ENCODE measurements at places on chromosomes 2 and 18.

- DNase-seq = no peak
Measured at GRCh38 chr2:114119862-114120261, 230.0 kb downstream of the ACTR3 start.

DNA sequence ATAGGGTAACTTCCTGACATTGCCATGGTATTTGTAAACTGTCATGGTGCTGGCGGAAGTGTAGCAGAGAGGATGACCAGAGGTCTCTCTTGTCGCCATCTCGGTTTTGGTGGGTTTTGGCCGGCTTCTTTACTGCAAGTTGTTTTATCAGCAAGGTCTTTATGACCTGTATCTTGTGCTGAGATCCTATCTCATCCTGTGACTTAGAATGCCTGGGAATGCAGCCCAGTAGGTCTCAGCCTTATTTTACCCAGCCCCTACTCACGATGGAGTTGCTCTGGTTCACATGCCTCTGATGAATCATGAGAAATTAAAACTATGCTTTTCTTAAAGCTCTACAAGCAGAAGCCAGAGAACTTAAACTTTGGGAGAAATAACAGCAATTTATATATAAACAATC lies 12.7 kb upstream of the NFU1 start:
- no peak for DNase-seq

GRCh38 chr18:43277164-43277600 lies at the start of gene SYT4:
SYT4 (minus strand) TSS chr18:43277490; CDS start chr18:43277281, 209 bp downstream.
- DNase-seq = peak; percentile 84

- DNase-seq = no peak
Measured at GRCh38 chr2:172046080-172046678, 39.1 kb upstream of the DLX1 start.

DNA sequence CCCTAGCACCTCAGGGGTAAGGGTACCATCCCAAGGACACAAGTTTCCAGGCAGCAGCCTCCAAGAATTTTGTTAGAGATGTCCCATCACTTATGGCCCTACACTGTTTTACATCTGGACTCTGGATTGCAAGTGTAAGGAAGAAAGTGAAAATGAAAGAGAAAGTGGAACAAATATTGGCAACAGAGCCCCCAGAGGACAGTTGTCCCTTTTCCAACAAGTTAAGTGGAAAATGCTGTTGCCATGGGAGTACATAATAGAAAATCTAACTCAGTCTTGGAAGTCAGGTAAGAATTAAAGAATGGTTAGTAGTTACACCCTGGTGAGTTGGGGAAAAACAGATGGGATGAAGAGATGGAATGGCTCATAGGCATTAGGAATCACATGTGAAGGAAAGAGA lies 50.6 kb downstream of the TTC21B start:
- DNase-seq = no peak

- DNase-seq = no peak
Measured at GRCh38 chr2:112661656-112662305, 16.0 kb downstream of the SLC20A1 start.

- DNase-seq = no peak
Measured at GRCh38 chr2:68100189-68100588, 37.4 kb upstream of the C1D start.

DNA sequence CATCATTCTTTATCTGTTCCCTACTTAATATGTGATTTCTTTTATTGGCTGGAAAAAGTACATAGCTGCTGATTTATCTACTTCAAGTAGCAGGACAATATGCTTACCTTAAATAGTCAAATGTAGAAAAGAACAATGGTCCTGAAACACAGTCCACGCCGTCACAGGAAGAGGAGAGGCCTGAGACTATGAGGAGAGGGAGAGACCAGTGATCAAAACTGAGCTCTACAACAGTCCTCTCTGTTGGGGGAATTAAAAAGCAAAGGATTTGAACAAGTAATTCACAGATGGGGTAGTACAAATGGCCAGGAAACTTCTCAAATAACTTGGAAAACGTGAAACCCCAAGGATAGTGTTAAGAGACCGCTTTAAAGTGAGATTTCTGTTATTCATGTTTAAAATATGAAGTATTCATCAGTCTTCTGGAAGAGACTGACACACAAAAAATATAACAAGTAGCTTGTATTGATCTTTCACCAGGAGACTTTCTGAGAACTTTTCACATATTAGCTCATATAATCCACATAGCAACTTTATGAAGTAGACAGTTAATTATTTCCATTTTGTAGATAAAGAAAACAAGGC lies 20.2 kb downstream of the SCYGR8 start:
- DNase-seq = no peak

- no peak for DNase-seq
Measured at GRCh38 chr18:62196980-62197379, 9.9 kb downstream of the RELCH start.

- DNase-seq = peak; percentile 62
Measured at GRCh38 chr2:19357402-19358241, 801 bp downstream of the OSR1 start.

DNA sequence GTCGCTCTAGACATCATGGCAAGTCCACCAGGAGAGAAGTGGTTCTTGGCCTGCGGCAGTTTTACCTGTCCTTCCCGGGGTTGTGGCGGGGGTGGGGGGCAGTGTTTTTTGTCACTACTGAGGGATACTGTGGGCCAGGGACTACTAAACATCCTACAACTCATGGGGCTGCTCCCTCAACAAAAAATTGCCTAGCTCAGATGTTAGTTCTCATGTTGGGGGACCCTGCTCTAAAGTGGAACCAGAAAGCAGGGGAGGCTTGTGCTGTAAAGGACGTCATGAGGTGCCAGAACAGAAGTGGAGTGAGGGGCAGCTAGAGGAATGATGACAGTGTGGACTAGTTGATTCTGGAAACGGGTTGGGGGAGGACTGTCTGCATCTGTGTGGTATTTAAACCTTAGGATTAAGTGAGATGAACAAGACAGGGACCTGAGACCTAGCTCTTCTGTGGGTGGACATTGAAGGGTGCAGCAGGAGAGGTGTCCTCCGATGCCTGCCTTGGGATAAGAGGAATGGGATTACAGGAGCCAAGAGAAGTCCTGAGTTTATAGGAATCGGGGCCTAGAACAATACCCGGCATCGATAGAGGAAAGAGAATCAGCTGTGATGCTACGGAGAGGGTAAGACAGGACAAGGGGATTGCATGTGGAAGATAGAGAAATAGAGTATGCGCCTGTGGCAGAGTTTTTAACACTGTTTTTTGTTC lies 2.7 kb downstream of the RPL31 start:
- no peak for DNase-seq

GRCh38 chr2:226213717-226214116 lies 585.9 kb downstream of the IRS1 start:
- DNase-seq = no peak

DNA sequence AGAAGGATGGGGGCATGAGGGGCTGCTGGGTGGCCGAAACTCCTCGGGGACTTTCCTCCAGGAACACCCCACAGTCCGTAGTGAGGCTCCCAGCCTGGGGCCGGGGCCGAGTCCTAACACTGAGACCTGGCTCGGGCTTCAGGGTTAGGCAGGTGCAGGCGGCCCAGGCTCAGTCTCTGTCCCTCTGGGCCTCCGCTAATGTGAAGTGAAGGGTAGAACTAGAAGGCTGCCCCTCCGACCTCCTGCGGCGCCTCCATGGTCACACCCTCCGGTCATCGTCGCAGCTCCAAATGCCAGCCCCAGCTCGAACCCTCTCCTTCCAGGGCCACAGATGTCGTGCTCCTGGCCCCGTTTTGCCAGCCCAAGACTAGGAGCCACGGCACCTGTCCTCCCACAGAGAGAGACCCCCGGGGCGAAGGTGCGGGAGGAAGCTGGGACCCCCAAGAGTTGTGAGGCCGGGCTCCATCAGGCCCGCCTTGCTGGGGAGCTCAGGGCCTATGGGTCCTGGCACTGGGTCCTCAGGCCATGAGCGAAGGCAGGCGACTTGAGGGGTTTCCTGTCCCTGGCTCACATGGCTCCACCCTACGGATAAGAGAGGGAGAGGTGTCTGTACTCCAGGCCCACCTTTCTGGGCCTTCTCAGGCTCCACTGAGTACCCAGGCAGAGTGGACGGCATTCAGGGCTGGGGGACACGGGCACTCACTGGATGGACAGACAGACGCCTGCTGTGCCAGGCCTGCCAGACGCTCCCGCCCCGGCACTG lies 797 bp downstream of the ANO7 start:
- DNase-seq = no peak

DNA sequence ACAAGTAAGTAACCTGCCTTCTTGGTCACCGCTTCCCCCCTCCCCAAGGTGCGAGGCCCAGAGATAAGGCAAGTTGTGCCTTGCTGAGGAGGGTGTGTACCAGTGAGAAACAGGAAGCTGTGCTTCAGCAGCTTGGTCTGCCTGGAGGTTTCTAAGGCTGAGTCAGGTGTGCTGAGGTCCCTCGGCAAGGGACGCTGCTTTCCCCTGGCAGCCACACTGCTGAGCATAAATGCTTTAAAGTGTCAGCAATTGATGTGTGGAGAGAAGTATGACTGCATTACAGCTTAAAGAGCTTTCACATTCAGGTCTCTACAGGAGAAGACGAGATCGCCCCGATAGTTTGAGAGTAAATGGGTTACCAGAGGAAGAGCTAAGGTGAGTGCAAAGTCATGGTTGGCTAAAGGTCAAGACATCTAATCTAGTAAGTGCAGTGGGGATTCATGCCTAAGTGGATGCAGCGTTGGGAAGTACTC lies 86.9 kb downstream of the LIMS1 start:
- no peak for DNase-seq

DNA sequence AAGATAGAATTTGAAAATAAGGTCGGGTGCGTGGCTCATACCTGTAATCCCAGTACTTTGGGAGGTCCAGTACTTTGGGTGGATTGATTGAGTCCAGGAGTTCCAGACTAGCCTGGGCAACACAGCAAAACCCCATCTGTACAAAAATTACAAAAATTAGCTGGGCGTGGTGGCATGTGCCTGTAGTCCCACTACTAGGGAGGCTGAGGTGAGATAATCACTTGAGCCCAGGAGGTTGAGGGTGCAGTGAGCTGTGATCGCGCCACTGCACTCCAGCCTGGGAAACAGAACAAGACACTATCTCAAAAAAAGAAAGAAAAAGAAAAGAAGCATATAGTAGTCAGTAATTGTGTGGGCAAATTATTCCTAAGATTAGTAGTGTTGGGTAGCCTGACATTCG lies 194.2 kb upstream of the ALPP start:
- DNase-seq = no peak

- no peak for DNase-seq
Measured at GRCh38 chr18:39500306-39500705, 1934.7 kb upstream of the CELF4 start.

GRCh38 chr2:28698545-28698944 lies 53.1 kb upstream of the PPP1CB start:
- no peak for DNase-seq

DNA sequence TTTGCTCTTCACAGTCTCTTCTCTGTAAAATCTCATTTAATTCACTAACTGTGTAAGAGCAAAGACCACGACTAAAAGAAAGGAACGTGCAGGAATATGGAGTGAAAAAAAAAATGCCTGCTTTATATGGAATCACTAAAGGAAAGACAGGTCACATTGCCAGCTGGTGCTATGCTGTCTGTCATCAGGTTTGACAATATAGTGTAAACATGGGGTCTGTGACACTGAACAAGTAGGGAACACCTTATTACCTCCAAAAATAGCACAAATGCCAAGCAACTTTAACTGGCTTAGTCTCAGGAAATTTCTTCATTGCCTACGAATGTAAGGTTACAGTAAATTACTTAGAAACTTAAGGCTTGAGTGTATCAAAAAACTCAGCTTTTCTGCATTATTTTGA lies 364.5 kb upstream of the LINC00305 start:
- no peak for DNase-seq

DNA sequence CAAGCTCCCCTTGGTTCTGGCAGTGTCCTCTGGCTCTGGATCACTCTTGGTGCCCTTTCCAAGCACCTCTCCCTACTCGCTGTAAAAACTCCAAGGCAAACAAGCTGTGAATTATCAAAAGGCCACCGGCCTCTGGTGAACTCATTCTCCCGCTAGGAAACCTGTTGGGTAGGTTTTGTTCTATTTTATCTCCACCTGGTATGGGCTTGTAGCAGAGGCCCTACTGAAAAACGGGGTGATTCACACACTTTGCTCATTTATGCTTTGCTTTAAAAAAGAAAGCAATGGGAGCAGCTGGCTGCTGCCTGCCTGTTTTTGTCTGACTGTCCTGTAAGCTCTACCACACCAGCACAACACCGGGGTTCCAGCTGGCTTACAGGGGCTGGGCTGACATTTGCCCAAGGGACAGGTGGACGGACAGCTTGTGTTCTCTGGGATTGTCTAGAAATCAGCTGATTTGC lies 56.8 kb downstream of the SH3BP4 start:
- no peak for DNase-seq

DNA sequence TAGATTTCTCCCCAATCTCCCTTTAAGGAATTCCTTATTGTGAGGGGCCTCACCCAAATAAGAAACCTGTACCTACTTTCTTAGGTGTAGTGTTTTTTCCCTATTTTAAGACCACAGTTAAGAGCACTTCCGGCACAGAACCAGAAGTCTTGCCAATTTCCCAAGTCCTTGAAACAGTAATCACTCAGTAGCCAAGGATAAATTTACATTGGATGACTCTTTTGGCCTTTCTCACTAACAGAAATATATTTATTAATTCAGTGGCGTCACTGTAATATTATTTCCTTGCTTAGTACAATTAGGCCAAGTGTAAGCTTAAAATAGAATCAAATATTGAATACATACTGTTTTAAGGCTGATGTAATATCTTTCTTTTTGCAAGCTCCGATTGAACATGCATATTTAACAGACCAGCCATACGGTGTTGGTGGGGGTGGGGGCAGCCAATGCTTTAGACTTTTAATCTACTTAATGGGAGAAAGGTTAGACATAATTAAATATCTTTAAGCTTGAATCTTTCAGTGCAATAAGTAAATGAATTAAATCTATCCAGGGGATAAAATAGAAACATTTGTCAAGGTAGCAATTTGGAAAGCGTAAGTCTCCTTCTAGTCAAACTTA lies 50.8 kb upstream of the ITGA6 start:
- no peak for DNase-seq

DNA sequence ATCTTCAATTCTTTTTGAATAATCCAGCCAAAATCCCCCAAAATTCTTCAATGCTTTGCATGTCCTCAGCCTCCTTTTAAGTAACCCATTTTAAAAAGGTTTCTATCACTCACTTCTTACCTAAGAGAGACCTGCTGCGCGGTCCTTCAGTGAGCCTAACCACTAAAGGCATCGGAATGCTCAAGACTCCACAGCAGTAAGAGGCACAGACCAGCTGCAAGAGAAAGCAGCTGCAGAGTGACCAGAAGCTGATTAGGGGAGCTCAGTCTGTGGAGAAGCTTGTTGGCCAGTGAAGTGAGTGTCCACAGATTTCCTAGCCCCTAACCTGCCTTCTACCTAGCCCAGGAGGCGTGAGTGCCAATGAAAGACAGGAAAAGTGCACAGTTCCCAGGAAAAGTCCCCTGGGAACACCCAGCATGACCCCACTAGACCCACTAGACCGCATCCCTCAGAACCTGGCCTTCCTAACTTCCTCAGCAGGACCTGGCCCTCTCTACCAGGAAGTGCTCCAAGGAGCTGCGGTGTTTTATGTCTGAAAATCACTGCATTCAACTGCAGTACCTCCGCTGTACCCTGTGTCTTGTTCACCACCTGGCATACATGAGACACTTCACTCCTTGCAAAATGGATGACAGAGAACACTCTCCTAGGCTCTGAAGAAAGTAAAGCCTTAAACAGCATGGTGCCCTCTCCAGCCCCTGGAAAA lies 10.1 kb downstream of the MBOAT2 start:
- no peak for DNase-seq

GRCh38 chr2:118940486-118941120 lies 1.4 kb upstream of the MARCO start:
- no peak for DNase-seq

- DNase-seq = no peak
Measured at GRCh38 chr18:36333414-36333813, 35.9 kb downstream of the FHOD3 start.
